ENCODE measurements at places on chromosomes 3 and 15.

- DNase-seq: no peak
Observed at GRCh38 chr15:42329161-42329560, 30.1 kb upstream of the CAPN3 start.

DNA sequence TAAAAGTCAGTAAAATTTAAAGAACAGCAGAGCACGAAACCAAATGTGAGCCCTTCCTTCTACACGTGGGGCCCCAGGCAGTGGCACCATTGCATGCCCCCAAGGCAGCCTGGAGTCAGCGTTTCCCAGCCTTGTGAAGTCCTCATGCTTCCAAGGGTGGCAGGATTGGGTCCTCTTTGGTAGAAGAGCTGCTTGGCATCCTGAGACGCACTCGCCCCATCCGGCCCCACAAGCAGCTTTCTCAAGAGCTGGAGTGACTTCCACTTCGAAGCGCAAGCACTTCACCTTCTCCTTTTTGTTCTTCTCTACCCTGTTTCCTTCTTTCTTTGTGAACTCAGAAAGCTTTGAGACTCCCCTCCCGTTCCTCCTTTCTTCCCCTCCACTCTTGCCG is 34.7 kb downstream of the ZNF710 start:
- DNase-seq: peak; percentile 39

GRCh38 chr3:134339331-134339730 is 34.9 kb downstream of the AMOTL2 start:
- no peak for DNase-seq

GRCh38 chr3:12719984-12720898 is 38.8 kb downstream of the TMEM40 start:
- DNase-seq: peak; percentile 85

DNA sequence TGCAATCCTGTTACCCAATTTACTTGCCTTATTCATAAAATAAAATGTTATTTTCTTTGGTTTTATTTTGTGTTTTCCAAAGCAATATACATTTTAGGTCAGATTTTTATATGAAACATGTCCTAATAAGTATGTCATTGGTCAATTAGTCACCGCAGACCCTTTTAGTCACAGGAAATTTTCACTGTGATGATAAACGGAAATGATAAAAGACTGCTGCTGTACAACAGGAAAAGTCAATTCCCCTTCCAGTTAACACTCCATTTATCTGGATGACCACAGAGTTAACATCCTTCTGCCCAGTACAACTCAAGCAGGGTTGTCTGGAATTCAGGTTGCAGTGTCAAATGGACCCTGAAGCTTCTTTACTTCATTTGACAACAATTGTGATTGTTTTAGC is 175.2 kb downstream of the LSAMP start:
- no peak for DNase-seq

DNA sequence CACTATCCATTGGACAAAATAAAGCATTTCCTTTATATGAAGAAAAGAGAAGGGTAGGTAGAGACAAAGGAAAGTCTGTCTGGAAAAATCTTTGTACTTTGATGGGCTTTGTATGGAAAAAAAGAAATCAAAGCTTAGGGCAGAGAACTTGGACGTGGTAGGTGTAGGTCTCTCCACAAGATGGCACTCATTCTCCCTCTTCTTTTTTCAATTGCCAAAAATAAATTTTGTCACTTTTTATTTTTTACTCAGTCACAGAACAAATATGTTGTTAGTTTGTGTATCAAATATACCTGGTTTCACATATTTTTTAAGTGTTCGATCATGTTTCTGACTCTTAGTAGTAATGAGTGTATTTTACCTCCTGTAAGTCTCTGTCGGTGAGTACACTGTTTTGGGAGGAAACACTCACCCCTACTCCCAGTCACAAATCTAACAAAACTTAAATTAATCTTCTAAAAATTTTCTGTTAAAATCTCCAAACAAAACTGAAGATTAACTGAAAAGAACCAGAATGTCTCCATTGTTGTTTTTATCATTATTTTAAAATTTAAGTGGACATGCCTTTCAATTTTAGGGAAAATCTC is 415.8 kb upstream of the GOLIM4 start:
- no peak for DNase-seq

DNA sequence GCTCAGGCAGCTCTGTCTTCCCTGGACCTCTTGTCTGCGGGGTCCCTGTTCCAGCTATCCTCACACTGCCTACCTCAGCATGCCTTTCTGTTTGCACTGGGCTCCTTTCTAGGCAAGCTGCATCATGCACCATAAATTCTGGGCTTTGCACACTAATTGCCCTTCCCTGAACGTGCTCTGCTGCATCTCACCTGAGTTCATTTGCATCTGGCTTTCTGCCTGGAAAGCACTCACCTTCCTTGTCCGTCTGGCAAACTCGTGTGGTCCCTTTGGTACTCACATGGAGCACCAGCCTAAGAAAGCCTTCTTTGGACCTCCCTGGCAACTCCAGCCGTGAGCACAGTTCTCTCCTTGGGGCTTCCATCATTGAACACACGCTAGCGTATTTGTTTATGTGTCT is 365.6 kb downstream of the SV2B start:
- no peak for DNase-seq

- no peak for DNase-seq
Observed at GRCh38 chr15:30943654-30944335, 40.1 kb downstream of the FAN1 start.

DNA sequence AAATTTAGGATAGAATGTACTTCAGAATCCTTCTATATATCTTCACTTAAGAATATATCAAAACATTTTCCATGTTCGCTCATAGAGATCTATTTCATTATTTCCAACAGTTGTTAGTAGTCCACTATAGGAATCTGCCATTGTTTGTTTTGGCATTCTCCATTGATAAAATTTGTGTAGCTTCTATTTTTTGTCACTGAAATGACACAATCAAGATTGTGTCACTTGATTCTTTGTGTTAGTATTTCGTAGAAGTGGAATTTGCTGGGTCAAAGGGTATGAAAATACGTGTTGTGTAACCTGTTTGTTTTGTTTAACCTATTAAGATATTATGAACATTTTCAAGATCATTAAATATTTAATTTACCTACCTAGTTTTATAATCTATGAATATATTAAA is 15.9 kb upstream of the GPR156 start:
- no peak for DNase-seq

- no peak for DNase-seq
Observed at GRCh38 chr3:13507570-13508339, 27.6 kb downstream of the HDAC11 start.

GRCh38 chr3:12574131-12574530 is 17.2 kb downstream of the MKRN2 start:
- DNase-seq: no peak

GRCh38 chr3:47761046-47761445 is 20.6 kb downstream of the SMARCC1 start:
- DNase-seq: no peak

- DNase-seq: no peak
Observed at GRCh38 chr15:58298879-58299850, 132.6 kb upstream of the LIPC start.

- DNase-seq: no peak
Observed at GRCh38 chr3:188861842-188862744, 309.7 kb upstream of the TPRG1 start.

- no peak for DNase-seq
Observed at GRCh38 chr15:91855241-91855640, 1.7 kb downstream of the SLCO3A1 start.

- no peak for DNase-seq
Observed at GRCh38 chr3:40997711-40998519, 201.4 kb upstream of the CTNNB1 start.

DNA sequence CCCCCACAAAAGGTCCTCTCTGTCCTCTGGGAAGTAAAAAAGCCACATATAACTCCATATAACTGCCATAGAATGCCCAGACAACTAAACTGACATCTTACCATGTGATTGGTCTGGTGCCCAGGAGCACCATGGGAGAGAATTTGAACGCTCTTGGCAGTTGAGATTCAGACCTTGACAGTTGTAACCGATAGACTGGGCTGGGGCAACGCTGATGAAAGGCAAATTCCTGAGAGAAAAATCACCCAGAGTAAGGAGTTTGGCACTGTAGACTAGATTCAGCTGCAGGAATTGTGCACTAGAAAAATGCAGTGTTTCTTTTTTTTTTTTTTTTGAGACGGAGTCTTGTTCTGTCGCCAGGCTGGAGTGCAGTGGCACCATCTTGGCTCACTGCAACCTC is 240.5 kb downstream of the SOX2 start:
- DNase-seq: no peak

DNA sequence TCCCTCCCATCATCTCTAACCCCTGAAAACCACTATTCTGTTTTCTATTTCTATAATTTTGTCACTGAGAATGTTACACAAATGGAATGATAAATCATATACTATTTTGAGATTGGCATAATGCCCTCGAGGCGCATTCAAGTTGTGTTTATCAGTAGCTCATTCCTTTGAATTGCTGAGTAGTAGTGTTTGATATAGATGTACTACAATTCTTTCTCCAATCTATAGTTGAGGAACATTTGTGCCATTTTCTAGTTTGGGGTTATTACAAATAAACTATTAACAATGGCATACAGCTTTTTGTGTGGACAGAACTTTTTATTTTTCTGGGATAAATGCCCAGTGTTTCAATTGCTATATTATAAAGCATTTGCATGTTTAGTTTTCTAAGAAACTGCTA is 86.0 kb downstream of the CCR1 start:
- DNase-seq: no peak

- no peak for DNase-seq
Observed at GRCh38 chr3:143083781-143084180, 35.8 kb upstream of the CHST2 start.

GRCh38 chr3:184322731-184323487 is 8.5 kb downstream of the EIF4G1 start:
- peak; percentile 61 for DNase-seq

- no peak for DNase-seq
Observed at GRCh38 chr3:171186383-171186782, 159.9 kb upstream of the SLC2A2 start.

DNA sequence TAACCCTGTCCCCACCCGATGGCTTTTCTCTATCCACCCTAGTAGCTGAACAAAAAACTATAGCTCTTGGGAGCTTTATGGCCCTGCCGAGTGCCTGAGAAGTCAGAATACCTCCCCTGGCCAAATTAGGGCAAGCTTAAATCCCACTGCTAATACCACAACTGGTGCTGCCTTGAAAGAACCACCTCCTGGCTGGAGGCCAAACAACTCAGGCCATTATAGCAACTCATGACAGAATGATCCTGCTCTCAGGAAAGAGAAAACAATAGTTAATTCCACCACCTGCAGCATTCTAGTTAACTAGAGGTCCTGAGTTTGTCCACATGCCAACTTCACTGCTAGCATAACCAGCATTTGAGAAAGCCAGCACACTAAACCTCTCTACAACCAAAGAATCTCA is 123.2 kb downstream of the RTP4 start:
- DNase-seq: no peak

DNA sequence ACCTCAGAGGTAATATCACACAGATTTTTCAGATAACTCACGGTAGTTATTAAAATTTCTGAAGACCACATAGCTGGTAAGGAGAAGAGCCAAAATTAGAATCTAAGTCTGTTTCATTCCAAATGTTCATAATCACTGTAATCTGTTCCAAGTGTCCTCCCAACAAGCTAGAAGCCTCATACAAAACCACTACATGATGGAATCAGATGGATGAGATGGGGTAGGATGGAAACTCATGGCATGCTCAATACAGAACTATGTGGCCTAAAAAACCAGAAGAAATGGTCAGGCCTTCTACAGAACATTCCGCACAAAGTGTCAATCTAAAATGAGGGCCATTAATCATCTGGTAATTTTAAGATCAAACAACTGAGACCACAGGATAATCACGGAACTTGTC is 91.8 kb downstream of the THBS1 start:
- DNase-seq: no peak

- DNase-seq: no peak
Observed at GRCh38 chr3:31240874-31241273, 291.9 kb upstream of the STT3B start.
